Cardiac fibroblast (primary cell): ENCODE measurements at places on chromosomes 1 and 21.

GRCh38 chr1:85585799-85586198 lies 5.2 kb downstream of the CCN1 start:
- DNase-seq: peak; percentile 86

DNA sequence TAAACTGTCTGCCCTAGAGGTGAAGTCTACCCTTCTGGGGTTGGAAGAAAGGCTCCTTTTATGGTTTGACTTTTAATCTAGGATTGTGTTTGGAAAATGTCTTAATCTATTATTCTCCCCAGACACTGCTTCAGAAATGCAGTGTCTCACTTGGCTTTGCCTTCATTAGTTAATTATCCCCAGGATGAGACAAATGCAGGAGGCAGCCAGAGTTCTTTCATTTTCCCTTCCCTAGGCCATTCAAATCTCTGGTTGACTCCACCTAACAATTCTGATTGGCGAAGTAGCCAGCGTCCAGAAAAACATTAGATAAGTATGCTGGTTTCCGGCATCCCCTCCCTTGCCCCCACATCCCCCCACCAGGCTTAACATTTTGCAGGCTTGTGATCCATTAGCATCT lies 325.8 kb upstream of the PBX1 start:
- DNase-seq: no peak

- DNase-seq: no peak
Measured at GRCh38 chr1:233375653-233376052, 48.1 kb downstream of the MAP3K21 start.

- no peak for DNase-seq
Measured at GRCh38 chr1:33466159-33466558, 6.3 kb upstream of the ZSCAN20 start.

DNA sequence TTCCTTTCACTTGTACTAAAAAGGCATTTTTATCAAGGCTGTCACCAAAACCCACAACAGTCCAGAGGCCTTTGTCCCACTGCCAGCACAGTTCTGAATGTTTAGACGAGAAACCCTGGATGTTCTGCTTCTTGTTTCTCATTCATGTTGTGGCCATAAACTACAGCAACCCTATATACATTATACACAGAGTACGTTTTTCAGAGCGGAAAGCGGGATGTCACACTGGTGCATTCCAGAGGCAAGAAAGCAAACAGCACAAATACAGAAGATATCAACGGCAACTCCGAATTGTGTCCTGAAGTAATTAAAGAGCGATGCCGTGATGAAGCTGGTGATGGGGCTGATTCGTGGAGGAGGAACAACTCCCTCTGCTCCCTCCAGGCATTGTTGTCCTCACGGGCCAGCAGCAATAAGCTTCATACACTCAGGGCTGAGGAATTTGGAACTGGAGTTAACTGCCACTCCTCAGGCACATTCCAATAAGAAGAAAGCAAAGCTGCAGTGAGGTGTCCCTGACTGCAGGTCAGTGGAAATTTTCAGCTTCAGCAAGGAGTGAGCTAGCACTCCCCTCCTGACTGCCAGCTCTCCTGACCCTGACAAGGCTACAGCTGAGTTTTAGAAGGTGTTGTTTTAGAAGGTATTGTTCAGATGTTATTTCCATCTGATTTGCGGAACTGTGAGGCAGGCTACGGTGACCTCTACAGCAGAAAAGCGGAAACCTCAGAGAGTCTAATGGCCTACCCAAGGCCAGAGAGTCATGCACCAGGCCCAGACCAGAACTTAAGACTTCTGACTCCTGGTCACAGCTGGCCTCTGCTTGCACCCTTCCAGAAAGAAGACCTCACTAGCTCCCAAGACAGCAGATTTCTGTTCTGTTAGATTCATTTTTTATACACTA lies 149.0 kb downstream of the TGFBR3 start:
- peak; percentile 92 for DNase-seq

GRCh38 chr1:210648588-210649269 lies 320.0 kb downstream of the HHAT start:
- DNase-seq: no peak

DNA sequence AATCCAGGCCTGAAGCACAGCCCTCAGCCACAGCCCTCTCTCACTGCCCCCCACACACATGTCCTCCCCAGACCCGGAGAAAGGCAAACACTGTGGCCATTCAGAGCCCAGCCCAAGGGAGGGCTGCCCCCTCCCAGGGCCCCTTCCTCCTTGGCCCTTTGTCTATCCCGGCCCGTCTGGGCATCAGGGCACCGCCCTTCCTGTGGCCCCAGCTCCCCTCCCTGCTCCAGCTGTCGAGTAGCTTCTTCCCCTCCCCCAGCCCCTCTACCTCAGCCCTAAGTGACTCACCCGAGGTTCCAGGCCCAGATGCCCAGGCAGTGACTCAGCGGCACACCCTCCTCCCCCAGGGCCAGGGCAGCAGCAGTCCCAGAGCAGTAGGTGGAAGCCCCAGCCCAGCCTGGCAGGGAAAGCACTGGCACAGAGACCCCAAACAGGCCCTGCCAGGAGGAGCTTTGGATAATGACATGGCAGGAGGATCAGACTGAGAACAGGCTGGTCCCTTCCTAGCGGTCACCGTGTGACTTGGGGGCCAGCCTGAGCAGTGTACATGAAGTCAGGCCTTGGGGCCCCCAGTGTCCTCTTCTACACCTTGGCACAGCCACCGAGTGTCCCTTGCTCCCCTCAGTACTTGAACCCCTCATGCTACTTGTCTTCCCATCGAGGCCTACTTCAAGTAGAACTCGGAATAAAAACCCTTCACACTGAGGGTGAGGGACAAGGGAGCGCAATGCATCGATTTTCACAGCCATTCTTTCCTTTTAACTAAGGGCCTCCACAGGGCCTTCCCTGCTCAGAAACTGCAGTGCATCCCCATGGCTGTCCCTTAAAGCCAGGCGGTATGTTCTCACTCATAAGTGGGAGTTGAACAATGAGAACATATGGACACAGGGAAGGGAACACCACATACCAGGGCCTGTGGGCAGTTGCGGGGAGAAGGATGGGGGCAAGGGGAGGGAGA lies 1.0 kb upstream of the S100A2 start:
- peak; percentile 99 for DNase-seq

DNA sequence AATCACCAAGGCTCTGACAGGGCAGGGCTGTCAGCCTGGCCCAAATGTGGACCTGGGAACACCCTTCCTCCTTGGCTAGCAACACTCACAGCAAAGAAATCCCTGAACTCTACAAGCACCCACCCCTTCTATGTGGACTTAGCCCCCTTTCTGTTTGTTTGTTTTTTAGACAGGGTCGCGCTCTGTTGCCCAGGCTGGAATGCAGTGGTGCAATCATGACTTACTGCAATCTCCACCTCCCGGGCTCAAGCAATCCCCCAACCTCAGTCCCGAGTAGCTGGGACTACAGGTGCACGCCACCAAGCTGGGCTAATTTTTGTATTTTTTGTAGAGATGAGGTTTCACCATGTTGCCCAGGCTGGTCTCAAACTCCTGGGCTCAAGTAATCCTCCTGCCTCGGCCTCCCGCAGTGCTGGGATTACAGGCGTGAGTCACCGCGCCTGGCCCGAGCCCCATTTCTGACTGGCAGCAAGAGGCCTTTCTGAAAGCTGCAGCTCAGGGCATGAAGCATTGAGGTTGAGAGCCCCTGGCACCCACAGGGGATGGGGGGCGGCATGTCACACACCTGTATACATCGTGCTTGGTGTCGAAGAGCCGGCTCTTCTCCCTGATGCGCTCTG lies 16.2 kb downstream of the RIPK4 start:
- DNase-seq: no peak

DNA sequence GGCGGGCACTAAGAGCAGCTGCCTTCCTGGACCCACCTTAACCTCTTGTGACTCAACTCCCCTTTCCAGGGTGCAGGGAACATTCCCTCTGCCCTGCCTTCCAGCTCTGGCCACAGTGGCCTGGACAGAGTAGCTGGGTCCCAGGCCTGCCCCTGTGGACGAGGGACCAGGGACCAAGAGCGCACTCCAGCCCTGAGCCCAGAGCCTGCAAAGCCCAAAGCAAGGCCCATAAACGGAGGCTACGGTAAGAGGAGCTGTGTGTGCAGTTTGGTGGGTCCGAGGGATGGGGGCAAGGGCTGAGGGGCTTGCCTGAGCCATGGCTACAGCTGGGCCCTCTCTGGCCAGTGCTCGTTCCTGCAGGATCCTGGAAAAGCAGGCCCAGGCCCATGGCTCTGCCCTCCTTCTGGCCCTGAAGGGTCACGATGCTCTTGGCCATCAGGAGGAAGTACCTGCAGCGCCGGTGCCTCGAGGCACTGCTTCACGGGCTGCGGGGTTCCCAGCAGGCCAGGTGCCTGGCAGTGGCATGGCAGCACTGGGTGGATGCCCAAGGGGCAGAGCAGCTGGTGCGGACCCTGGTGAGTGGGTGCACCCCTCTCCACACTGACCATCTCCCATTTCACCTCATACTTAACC lies 17.8 kb downstream of the MTHFR start:
- DNase-seq: no peak

- no peak for DNase-seq
Measured at GRCh38 chr21:42086969-42087368, 15.9 kb downstream of the UMODL1 start.

GRCh38 chr1:225474986-225475820 lies 47.4 kb upstream of the LBR start:
- DNase-seq: peak; percentile 73

DNA sequence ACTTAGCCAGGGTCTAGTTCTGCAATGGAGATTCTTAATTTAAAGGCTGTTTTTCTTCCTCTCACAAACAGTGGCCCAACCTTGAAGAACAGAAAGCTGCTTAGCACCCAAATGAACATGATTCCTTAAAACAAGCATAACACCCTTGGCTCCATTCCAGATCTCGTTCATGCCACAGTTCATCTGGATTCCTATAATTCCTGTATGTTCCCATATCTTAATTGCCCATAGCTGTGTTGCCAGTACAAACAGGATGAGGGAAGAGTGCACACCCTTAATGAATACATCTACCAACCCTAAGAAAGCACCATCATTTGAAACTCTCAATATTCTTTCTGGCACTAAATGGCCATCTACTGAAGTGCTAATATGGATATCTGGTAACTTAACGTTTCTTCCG lies 45.5 kb downstream of the TGFB2 start:
- DNase-seq: peak; percentile 79

GRCh38 chr1:69534829-69535228 lies 32.9 kb upstream of the LRRC7 start:
- DNase-seq: no peak

DNA sequence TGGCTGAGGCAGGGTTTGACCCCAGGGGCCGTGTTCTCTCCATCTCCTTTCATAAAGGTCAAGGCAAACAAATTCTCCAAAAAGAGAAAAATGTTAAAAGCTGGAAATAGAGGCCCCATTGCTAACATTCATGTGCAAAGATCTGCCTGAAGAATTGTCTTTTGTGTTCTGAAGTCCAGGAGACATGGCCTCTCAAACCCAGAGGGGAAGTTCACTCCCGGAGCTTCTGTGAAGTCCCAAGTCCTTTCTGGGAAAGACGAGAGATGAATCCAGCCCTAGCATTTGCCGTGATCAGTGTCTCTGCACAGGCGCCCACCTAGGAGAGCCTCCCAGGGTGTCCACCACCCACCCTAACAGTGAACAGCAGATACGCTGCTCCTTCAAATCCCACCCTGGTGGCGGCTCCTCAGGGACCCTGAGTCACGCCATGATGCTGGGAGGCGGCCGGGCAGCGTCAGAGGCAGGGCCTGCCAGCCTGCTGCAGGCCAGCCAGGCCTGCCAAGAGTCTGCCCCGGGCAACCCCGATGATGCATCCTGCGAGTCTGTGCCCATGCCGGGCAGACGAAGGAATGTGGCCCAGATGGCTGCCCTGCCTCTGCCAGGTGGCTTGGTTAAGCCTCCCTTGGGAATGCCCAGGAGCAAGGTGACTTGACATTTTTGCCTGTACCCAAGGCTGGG lies 5.2 kb upstream of the C2CD2 start:
- peak; percentile 26 for DNase-seq

DNA sequence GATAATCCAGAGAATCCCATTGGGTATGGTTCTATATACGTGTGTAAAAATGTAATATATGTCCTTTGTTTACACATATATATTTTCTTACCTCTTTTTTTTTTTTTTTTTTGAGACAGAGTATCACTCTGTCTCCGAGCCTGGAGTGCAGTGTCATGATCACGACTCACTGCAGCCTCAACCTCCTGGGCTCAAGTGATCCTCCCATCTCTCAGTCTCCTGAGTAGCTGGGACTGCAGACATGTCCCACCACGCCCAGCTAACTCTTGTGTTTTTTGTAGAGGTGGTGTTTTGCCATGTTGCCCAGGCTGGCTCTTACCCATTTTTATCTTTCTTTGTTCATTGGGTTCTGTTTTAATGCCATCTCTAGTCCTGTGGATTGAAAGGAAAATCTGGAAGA lies 59.5 kb downstream of the ZBTB17 start:
- DNase-seq: peak; percentile 30

DNA sequence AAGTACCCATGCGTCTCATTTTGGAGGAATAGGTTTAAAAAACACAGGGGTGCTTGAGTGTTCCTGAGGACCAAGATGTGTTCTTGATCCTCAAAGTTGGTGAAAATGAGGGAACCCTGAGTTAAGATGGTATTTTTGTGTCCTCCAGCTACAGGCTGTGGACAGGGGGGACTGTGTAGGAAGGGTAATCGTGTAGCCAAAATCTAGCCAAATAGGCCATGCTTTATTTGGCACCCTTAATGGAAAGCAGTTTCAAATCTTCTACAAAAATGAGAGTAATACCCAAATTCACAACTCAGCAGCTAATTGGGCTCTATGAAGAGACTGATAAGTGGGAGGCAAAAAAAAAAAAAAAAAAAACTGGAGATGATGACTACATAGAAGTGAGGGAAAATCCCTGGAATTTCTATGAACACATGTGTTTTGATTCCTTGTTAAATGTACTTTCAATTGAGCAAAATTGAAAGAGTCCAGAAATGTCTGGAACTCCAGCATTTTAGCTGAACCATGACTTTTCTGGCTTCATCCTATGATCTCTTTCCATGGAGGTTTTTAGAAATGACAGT lies 470 bp downstream of the HSD11B1 start:
- no peak for DNase-seq

DNA sequence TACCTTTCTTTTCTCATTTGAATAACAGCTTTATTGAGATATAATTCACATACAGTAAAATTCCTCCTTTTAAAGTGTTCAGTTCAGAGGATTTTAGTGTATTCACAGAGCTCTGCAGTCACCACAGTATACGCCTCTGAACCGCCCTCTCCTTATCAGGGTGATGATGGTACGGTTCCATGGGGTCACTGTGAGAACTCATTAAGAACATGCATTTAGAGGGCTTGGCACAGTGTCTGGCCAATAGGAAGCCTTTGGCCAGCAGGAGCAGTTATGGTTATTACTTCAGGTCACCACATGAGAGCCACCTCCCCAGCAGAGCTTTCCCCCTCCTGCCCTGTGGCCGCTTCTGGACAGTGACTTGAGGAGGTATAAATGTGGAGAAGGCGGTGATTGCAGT lies 27.3 kb downstream of the KCNQ4 start:
- no peak for DNase-seq

DNA sequence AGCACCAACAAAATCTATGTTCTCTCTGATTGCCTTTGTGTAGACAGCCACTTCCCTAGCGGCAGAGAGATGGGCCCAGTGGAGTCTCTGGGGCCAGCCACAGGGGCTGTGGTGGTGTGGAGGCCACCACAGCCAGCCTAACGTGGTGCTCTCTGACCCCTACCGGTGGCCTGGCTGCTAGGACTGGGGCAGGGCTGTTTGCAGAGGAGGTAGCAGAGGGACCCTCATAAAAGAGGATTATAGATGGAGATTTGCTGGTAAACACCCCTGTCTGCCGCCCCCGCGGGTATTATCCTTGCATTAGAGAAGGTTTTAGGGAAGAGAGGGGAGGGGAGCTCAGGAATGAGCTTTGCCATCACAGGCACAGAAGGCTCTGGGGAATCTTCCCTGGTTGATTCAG lies 310.3 kb upstream of the VAMP3 start:
- DNase-seq: no peak
